ENCODE measurements at places on chromosomes 6 and 20.
A peak's percentile ranks its signal among the peaks of the same experiment; 100 is the strongest.

- no peak for DNase-seq
Measured at GRCh38 chr6:63121166-63121565, 90.1 kb upstream of the FKBP1C start.

- DNase-seq = no peak
Measured at GRCh38 chr20:22566876-22567658, 17.3 kb downstream of the FOXA2 start.

DNA sequence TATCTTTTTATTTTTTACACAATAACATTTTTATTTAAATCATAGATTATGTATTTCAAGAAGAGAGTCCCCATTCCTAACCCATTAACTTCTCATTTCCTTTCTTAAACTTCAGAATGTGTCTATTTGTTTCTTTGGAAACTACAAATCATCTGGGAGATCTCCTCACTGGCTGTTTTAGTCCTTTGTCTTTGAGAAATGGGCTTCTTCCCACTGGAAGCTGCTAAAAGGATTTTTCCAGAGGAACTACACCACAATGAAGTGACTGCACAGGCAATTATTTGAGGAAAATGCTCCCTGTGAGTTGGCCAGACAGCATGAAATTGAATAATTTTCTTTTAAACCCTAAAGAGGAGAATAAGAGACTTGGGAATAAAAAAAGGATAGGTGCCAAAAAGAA is 119.1 kb downstream of the TENT5A start:
- no peak for DNase-seq

GRCh38 chr6:39260456-39260855 is 31.2 kb upstream of the KCNK5 start:
- DNase-seq = no peak

- DNase-seq = no peak
Measured at GRCh38 chr20:59160389-59161115, 3.1 kb upstream of the ZNF831 start.

DNA sequence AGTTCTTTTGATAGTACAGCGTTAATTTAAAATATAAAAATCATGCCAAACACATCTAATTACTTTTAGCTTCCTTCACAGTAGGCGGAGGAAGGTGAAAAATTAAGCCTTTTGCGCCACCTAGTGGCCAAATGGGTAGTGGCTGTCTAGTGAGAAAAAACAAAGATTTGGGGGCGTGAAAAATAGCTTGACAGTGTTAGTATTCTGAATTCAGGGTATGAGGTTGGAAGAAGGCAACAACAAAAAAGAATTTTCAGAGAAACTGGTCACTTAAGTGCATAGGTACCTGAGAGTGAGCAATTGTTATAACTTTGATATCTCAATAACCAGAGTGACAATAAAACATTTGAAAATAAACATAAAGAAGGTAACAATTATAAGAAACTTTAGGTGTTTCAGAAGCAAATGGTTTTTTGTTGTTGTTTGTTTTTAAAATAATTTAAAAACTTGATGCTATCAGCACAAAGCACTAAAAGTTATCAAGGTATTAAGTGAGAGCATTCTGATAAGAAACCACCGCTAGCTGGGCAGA is 14.3 kb downstream of the PSMB9 start:
- DNase-seq = peak; percentile 93

DNA sequence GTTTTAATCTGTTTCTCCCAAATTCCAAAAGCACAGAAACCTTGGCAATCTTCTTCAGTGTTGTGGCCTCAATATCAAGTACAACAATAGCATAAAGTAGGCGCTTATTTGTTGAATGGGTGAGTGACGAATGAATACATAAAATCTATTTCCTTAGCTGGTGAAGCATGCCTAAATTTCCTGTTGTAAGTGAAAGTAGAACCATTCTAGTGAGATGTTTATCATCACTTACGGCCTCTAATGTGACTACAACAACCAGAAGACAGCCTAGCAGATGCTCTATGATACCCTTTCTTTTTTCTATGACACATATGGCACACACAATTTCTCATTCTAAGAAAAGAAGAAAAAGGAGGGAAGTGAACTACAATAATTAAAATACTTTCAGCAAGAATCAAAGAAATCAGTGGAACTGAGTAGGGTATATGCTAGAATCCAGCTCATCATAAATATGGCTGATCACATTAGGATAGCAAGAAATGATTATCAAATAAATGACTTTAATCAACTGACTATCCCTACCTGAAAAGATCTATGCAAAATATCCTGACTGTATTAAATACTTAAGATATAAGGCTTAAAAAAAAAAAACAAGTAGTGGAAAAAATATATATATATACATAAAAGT is 67.4 kb downstream of the BTBD9 start:
- no peak for DNase-seq

DNA sequence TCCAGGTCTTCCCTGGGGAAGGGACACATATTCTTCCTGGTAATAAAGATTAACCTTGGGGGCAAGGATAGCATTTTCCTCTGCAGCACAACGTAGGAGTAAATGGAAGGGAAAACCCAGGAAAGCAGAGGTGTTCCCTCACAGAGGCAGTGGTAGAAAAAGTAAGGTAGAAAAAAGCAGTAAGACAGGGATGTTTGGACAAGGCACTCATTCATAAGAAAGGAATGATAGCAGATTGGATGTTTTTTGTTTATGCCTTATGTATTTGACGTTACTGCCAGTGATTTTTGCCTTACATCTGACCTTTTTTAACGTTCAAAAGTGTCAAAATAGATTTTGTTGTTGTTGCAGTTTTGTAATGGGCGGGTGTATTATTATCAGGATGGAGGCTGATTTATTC is 395.0 kb downstream of the CDKAL1 start:
- DNase-seq = no peak

- no peak for DNase-seq
Measured at GRCh38 chr20:36606158-36607066, 833 bp downstream of the RAB5IF start.

DNA sequence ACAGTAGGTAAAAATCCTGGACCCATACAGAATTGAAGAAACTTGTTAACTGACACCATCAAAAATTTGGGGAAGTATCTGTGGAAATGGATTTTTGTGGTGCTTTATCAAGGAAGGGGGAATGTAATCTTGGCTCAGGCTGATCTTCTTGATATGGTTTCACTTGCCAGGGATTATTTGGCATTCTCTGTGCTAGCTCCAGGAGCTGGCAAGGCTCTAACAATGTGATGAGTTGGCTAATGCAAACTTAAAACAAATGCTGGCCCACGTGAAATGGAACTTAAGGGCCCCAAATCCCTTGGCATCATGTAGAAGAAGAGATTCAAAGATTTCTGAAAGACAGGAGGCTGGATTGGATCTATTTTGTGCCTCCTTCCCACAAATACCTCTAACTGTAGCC is 13.1 kb downstream of the KCNS1 start:
- DNase-seq = no peak

- no peak for DNase-seq
Measured at GRCh38 chr6:31572041-31572911, at the start of gene LTA. TSS of gene LTA (plus strand) at chr6:31572289. CDS start at chr6:31572743, 454 bp downstream.

DNA sequence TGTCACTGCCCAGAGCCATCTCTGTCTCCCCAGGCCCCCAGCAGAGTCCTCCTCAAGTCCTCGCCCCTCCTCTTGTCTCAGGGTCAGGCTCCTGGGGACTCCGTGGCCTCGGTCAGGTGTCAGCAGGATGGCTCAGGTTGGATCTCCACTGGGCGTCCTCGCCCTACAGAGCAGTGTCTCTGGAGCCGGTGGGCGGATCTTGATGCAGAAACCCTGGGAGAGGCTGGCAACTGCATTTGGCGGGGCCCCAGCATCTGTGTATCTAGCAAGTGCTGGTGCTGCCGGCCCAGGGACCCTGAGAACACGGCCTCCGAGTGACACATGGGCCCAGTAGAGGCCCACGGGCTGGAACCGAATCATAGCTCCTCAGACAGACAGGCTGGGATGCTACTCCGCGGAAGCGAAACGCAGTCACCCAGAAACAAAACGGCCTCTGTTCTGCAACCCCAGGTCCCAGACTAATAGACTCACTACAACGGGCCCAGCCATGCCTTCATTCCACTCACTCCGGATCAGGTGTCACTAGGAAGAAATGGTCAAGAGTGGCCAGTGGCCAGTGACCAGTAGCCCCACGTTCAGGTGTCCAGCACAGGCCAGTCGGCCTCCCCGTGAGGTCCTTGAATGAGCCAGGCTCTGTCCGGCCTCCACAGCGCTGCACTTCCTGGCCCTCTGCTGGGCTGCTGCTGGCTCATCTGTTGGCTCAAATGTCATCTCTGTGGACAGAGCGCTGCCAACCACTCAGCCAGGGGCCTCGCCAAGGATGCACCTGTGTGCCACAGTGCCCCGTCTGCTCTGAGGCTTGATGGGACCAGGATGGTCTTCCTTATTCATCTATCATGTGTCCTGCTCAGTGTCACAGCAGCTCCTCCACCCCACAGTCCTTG is 12.6 kb upstream of the FRMD1 start:
- DNase-seq = no peak

DNA sequence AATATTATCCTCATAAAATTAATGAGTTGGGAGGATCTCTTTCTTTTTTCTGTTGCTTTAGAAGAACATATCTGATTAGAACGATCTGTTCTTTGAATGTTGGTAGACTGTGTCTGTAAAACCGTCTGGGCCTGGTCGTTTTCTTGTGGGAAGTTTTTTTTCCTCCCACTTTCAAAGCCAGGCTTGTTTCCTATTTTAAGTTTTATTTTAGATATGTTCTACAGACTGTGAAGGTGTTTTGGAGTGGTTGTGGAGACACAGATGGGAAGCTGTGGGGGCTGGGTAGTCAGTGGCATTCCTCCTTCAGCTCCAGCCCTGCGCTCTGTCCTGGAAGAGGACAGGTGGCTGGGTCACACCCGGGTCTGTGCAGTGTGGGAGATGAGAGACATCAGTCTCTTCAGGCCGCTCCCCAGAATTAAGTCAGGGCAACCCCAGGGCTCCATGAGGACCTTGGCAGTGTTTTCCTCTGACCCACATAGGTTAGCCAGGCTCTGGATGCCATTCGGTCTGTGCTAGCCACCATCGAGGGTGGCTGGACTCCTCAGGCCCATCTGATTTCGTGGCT is 92.0 kb upstream of the SCP2D1 start:
- DNase-seq = no peak

- DNase-seq = no peak
Measured at GRCh38 chr20:10217721-10218410, 764 bp upstream of the SNAP25 start.

GRCh38 chr6:158475344-158476302 is 84.3 kb upstream of the TMEM181 start:
- no peak for DNase-seq

GRCh38 chr6:36947570-36948351 is 6.8 kb upstream of the PI16 start:
- no peak for DNase-seq

- no peak for DNase-seq
Measured at GRCh38 chr6:68657374-68658139, 22.5 kb downstream of the ADGRB3 start.

GRCh38 chr20:44204156-44204831 is 6.3 kb downstream of the OSER1 start:
- DNase-seq = no peak

GRCh38 chr20:46057856-46058598 is 29.0 kb downstream of the SLC12A5 start:
- no peak for DNase-seq

DNA sequence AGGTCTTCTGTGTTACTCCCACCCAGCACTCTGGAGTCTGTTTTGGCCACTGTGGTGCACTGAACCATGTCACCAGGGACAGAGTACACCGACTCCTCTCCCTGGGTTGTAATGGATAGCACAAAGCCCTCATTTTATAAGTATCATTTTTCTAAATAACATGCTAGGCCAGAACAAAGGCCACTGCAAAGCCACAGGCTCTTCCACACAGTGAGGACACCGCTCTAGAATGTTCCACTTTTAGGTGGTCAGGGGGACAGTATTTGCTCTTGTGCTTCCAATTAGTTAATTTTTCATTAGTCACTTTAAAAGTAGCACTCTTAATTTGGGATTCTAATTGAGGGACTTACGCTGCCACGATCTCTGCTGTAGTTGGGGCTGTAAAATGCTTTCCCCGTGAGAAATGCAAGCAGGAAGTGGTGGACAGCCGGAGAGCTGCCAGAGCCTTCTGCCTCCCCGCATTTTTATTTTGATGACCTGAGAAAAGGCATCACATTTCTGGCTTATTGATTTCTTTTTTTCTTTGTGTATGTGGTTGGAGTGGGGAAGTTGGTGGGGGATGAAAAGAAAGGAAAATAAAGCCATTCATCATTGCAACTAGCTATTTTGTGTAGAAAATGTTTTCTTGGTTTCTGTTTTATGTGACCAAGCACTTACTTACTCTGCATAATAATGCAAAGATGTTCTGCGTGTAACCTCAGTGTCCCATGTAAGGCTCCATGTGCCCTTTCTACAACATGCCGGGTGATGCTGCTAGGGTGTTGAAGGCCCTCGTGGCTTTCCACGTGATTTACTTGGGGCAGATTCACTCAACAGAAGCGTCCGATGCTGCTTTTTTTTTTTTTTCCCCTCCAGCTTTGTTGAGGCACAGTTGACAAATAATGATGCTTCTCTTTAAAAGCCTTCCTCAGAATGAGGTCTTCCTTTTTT is 195.9 kb downstream of the SASH1 start:
- no peak for DNase-seq

DNA sequence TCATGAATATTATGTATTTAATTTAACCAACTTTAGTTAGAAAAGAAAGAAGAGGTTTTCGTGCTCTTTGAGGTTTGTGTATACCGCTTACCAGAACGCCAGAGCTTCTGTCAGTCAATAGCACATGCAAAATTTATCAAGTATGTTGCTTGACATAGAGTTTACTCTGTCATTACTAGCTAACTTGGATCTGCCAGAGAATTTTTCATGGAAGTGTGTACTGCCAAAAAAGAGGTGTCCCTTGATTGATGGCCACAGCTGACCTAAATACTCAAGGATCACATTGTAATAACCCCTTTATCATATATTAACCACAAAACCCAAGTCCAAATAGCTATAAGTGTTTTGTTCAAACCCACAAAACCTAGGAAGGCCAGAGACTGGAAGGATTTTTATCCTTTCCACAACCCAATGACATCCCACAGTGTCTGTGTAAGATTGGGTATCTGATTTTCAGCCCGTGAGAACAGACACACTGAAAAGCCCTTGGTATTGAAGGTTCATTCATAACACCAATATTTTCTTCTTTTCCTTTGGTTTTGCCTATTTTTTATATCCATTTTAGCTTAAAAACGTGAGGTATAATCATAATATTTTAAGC is 194.0 kb upstream of the EYA4 start:
- no peak for DNase-seq

GRCh38 chr6:127458222-127458621 is 967 bp downstream of the KIAA0408 start:
- DNase-seq = no peak

GRCh38 chr20:25280051-25280573 is 32.2 kb downstream of the PYGB start:
- no peak for DNase-seq

GRCh38 chr6:72530152-72530551 is 91.7 kb upstream of the KCNQ5 start:
- no peak for DNase-seq

DNA sequence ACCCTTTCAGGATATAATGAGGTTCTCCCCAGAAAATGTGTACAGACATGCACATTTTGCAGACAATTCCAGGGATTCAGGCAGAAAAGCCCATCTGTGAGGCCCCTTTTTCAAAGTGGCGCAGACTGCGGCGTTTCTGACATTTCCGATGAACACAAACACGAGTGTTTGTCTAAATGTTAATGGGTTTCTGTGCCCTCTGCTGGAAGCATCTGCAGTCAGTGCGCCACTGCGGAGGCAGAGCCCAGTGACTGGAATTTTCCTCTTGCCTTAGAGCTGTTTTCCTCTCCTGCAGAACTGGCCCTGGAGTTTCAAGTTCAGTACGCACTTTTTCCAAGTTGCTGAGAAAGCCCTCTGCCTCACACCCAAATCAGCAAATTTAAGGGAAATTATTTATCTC is 15.3 kb downstream of the ANKRD60 start:
- DNase-seq = no peak

GRCh38 chr6:6803180-6803977 is 214.9 kb downstream of the LY86 start:
- DNase-seq = no peak

All from stimulated activated CD8-positive, alpha-beta memory T cell treated with anti-CD3 and anti-CD28 coated beads, Interleukin-4, amount 100 ng/mL, for 4 hours (primary cell).